ENCODE measurements at places on chromosomes 7 and 10.
A peak's percentile ranks its signal among the peaks of the same experiment; 100 is the strongest.

DNA sequence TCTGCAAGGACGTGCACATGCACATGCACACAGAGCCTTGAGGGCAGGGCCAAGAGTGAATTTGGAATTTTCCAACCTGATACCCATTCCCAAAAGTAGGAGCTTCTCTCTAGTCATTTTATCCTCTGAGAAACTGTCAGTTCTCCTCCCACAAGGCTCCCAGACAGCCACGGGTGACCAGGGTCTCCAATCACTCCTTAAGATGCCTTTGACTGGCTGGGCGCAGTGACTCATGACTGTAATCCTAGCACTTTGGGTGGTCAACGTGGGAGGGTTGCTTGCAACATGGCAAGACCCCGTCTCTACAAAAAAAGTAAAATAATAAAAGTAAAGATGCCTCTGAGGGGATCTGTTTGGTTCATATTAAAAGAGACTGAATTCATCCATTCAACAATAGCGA, 13.2 kb downstream of the SCD start:
- H3K36me3 ChIP-seq = peaks cover 5% of the 10 kb centered on the region
- no peak overlapping the region for H3K4me3 ChIP-seq
- H3K27me3 ChIP-seq = no peaks in the 10 kb centered on the region
- no peak for DNase-seq

DNA sequence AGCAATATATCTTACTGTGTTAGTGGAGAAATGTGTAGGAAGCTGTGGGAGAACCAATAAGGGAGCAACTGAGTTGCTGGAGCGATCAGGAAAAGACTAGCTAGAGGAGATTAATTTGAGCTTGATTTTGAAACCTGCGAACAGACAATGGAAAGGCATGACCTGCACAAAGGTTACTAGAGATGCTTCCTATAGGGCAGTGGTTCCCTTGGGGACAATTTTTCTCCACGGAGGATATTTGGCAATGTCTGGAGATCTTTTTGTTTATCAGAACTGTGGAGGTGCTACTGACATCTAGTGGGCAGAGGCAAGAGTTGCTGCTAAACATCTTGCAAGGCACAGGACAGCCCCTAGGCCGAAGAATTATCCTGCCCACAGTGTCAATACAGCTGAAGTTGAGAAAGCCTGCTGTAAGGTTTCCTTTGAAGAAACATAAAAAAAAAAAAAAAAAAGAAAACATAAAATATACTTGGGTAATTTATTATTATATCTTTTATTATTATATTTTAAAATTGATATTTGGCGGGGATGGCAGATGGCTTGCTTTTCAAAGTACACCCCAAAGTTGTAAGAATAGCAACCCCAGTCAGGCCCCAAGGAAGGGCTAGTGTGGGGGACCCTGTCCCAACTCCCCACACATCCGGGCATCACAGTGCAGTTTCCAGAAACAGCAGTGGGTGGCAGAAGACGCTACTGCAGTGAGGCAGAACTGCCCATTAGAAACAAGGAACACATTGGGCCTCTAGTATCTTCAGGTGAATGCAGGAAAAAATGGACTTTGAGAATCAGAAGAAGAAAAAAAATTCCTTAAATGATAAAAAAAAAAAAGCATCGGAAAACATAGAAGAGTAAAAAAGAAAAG, 481.6 kb downstream of the SH2D4B start:
- no peaks in the 10 kb centered on the region for H3K4me1 ChIP-seq
- H3K4me3 ChIP-seq = no peak overlapping the region

GRCh38 chr10:123583639-123584418, 82.3 kb upstream of the GPR26 start:
- DNase-seq = peak; percentile 75
- peak overlapping the region; percentile 31 for H3K27ac ChIP-seq
- H3K4me1 ChIP-seq = peaks cover 19% of the 10 kb centered on the region
- H3K27me3 ChIP-seq = no peaks in the 10 kb centered on the region
- H3K36me3 ChIP-seq = no peaks in the 10 kb centered on the region

- H3K4me1 ChIP-seq = peaks cover 5% of the 10 kb centered on the region
- no peaks in the 10 kb centered on the region for H3K36me3 ChIP-seq
- DNase-seq = no peak
- H3K27ac ChIP-seq = peak overlapping the region; percentile 86
- no peaks in the 10 kb centered on the region for H3K27me3 ChIP-seq
Measured at GRCh38 chr10:91907033-91907594, 2.2 kb downstream of the FGFBP3 start.

- no peak overlapping the region for H3K27ac ChIP-seq
- no peaks in the 10 kb centered on the region for H3K36me3 ChIP-seq
- no peak for DNase-seq
Measured at GRCh38 chr7:120274899-120275298, 1.9 kb downstream of the KCND2 start.

- H3K36me3 ChIP-seq = no peaks in the 10 kb centered on the region
- H3K4me1 ChIP-seq = peaks cover 5% of the 10 kb centered on the region
- no peak overlapping the region for H3K4me3 ChIP-seq
- no peak overlapping the region for H3K27ac ChIP-seq
Measured at GRCh38 chr10:19577381-19577780, 238.9 kb upstream of the PLXDC2 start.

DNA sequence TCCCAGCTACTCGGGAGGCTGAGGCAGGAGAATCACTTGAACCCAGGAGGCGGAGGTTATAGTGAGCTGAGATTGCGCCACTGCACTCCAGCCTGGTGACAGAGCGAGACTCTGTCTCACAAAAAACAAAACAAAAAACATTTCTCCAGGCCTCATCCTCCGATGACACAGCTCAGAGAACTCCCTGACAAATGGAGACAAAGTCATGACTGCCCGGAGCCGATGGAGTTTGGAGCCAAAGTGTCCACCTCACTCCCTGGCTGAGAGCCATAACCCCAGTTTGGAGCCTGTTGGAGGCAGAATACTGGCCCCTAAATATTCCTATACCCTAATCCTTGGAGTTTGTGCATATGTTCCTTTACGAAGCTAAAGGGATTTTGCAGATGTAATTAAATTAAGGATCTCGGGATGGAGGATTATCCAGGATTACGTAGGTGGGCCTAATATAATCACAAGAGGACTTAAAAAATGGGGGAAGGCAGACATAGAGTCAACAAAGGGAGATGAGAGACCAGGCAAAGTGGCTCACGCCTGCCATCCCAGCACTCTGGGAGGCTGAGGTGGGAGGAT, 22.7 kb downstream of the SSC4D start:
- H3K4me1 ChIP-seq = no peaks in the 10 kb centered on the region
- H3K27me3 ChIP-seq = no peaks in the 10 kb centered on the region
- H3K27ac ChIP-seq = no peak overlapping the region
- no peak for DNase-seq

DNA sequence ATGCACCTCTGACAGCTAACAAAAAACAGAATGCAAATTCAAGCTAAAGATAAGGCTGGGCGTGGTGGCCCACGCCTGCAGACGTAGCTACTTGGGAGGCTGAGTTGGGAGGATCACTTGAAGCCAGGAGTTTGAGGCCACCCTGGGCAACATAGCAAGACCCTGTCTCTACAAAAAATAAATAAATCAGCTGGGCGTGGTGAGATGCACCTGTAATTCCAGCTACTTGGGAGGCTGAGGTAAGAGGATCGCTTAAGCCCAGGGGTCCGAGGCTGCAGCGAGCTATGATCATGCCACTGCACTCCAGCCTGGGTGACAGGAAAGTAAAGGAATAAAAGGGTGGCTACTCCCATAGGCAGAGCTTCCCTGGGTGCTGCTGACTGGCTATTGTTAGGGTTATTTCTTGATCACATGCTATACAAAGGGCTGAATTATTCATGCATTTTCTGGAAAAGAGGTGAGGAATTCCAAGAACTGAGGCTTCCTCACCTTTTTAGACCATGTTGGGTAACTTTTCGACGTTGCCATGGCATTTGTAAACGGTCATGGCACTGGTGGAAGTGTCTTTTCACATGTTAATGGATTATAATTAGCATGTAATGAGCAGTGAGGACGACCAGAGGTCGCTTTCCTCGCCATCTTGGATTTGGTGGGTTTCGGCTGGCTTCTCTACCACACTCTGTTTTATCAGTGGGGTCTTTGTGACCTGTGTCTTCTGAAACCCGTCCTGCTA, 6.9 kb upstream of the PSMG3 start:
- no peak overlapping the region for H3K4me3 ChIP-seq
- H3K27ac ChIP-seq = no peak overlapping the region
- DNase-seq = no peak
- no peaks in the 10 kb centered on the region for H3K27me3 ChIP-seq
- H3K4me1 ChIP-seq = peaks cover 6% of the 10 kb centered on the region

GRCh38 chr7:38796626-38797501, 112.1 kb downstream of the VPS41 start:
- H3K27ac ChIP-seq = no peak overlapping the region
- no peaks in the 10 kb centered on the region for H3K27me3 ChIP-seq
- H3K4me1 ChIP-seq = no peaks in the 10 kb centered on the region
- DNase-seq = no peak
- no peaks in the 10 kb centered on the region for H3K36me3 ChIP-seq
- H3K4me3 ChIP-seq = no peak overlapping the region

GRCh38 chr10:31574577-31574976, 255.6 kb downstream of the ZEB1 start:
- H3K36me3 ChIP-seq = no peaks in the 10 kb centered on the region
- DNase-seq = no peak
- H3K27ac ChIP-seq = no peak overlapping the region

GRCh38 chr7:115827305-115828045, 203.1 kb downstream of the TFEC start:
- H3K36me3 ChIP-seq = no peaks in the 10 kb centered on the region
- no peak overlapping the region for H3K4me3 ChIP-seq
- H3K27ac ChIP-seq = no peak overlapping the region

- no peak for DNase-seq
- H3K27ac ChIP-seq = no peak overlapping the region
- no peaks in the 10 kb centered on the region for H3K4me1 ChIP-seq
- H3K36me3 ChIP-seq = no peaks in the 10 kb centered on the region
Measured at GRCh38 chr7:79953130-79953529, 181.5 kb upstream of the GNAI1 start.

GRCh38 chr10:99551616-99552015, 18.9 kb downstream of the NKX2-3 start:
- H3K27me3 ChIP-seq = no peaks in the 10 kb centered on the region
- H3K4me1 ChIP-seq = no peaks in the 10 kb centered on the region
- DNase-seq = no peak

DNA sequence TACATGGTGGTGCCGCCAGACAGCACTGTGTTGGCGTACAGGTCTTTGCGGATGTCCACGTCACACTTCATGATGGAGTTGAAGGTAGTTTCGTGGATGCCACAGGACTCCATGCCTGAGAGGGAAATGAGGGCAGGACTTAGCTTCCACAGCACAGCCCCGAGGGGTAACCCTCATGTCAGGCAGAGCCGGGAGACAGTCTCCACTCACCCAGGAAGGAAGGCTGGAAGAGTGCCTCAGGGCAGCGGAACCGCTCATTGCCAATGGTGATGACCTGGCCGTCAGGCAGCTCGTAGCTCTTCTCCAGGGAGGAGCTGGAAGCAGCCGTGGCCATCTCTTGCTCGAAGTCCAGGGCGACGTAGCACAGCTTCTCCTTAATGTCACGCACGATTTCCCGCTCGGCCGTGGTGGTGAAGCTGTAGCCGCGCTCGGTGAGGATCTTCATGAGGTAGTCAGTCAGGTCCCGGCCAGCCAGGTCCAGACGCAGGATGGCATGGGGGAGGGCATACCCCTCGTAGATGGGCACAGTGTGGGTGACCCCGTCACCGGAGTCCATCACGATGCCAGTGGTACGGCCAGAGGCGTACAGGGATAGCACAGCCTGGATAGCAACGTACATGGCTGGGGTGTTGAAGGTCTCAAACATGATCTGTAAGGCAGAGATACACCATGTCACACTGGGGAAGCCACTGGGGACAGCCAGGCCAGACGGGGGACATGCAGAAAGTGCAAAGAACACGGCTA, 104.6 kb upstream of the TNRC18 start:
- H3K4me3 ChIP-seq = peak overlapping the region; percentile 78
- H3K4me1 ChIP-seq = peaks cover 9% of the 10 kb centered on the region
- no peak for DNase-seq
- H3K27ac ChIP-seq = peak overlapping the region; percentile 100
- peaks cover 41% of the 10 kb centered on the region for H3K36me3 ChIP-seq

GRCh38 chr7:34158368-34159153, 253.2 kb downstream of the BMPER start:
- peak overlapping the region; percentile 50 for H3K27ac ChIP-seq
- no peaks in the 10 kb centered on the region for H3K27me3 ChIP-seq
- peaks cover 45% of the 10 kb centered on the region for H3K4me1 ChIP-seq
- H3K4me3 ChIP-seq = no peak overlapping the region
- H3K36me3 ChIP-seq = no peaks in the 10 kb centered on the region

DNA sequence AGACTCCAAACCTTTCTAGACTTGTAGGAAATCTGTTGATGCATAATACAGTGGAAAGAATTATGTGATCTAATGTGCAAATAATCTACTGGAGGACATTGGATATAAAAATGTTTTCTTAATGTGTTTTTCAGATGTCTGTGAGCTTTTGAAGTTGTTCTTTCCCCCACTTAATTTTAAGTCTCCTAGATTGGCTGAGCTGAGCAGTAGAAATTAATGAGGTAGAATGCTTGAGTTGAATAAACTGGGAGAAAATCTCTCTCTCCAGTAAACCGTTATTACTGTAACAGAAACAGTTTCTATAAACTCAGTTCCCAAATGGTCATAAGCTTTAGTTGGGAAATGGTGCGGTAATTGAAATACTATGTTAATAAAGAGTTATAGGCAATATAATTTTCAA, 15.7 kb downstream of the CSGALNACT2 start:
- H3K27ac ChIP-seq = no peak overlapping the region
- H3K36me3 ChIP-seq = no peaks in the 10 kb centered on the region
- DNase-seq = no peak
- H3K4me1 ChIP-seq = peaks cover 25% of the 10 kb centered on the region
- no peaks in the 10 kb centered on the region for H3K27me3 ChIP-seq
- H3K4me3 ChIP-seq = no peak overlapping the region

DNA sequence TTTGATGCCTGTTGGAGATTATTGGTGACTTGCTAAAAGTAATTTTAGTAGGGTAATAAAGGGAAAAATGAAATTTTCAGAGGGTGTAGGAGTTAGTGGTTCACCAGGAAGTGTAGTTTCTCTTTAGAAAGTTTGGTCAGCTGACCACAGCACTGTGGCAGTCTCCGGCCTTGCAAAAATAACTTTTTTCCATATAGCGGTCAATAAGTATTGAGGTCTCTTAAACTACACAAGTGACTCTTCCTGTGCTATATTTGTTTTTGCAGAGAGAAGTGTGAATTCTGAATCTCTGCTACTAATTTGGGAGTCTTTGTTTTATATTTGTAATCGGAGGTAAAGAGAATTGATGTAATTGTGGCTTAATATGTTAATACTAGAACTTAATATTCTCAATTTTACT, 24.3 kb downstream of the PTPN12 start:
- H3K27me3 ChIP-seq = no peaks in the 10 kb centered on the region
- DNase-seq = no peak
- no peak overlapping the region for H3K27ac ChIP-seq
- H3K36me3 ChIP-seq = no peaks in the 10 kb centered on the region

DNA sequence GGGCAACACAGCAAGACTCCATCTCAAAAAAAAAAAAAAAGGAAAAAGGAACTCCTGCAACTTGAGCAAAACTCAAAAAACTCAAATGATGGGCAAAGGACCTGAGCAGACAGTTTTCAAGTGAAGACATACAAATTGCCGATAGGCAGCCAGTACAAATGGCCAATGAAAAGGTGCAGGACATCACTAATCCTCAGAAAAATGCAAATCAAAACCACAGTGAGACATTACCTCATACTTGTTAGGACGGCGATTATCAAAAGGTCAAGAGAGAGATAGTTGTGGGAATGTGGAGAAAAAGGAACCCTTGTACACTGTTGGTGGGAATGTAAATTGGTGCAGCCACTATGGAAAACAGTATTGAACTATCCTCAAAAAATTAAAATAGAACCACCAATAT, 16.8 kb downstream of the SVOPL start:
- no peak overlapping the region for H3K27ac ChIP-seq
- no peaks in the 10 kb centered on the region for H3K4me1 ChIP-seq
- no peak overlapping the region for H3K4me3 ChIP-seq
- no peaks in the 10 kb centered on the region for H3K27me3 ChIP-seq
- H3K36me3 ChIP-seq = no peaks in the 10 kb centered on the region

Measured in thoracic aorta (tissue), 2 donors.